ENCODE measurements at places on chromosomes 16 and 17.

DNA sequence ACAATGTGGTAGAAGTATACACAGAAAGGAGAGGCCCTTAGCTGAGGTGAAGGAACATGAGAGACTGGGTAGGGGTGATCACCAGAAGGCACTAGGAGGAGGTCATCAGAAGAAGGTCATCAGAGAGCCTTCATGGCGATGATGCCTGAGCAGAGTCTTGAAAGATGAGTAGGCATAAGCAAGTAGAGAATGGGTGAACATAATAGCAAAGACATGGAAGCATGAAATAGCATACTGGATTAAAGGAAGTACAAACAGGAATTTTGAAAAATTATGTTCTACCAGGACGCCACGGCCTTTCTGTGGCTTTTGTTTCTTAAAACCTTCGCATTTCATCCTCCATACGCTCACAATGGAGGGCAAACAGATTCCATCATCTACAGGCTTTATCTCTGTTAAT lies 2.9 kb downstream of the IKZF3 start:
- no peak for DNase-seq

- no peak for DNase-seq
Measured at GRCh38 chr16:79007614-79008013, 592.9 kb downstream of the MAF start.

GRCh38 chr16:82792693-82793092 lies 165.9 kb downstream of the CDH13 start:
- no peak for DNase-seq

DNA sequence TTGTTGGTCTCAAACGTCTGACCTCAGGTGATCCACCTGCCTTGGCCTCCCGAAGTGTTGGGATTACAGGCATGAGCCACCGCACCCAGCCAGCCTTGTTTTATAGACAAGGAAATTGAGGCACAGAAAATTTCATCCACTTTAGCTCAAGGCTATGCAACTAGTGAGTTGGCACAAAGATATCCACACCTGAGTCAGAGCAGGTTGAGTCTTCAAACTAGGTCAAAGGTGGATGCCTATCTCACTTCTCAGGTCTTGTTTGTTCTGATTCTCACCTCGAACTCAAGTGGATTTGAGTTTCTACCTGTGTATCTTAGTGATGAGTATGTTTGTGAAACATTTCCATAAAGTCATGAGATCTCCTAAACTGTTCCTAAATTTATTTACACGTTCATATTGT lies 35.6 kb upstream of the GAS7 start:
- DNase-seq = no peak

GRCh38 chr16:67137605-67138004 lies 13.2 kb downstream of the B3GNT9 start:
- DNase-seq = no peak

DNA sequence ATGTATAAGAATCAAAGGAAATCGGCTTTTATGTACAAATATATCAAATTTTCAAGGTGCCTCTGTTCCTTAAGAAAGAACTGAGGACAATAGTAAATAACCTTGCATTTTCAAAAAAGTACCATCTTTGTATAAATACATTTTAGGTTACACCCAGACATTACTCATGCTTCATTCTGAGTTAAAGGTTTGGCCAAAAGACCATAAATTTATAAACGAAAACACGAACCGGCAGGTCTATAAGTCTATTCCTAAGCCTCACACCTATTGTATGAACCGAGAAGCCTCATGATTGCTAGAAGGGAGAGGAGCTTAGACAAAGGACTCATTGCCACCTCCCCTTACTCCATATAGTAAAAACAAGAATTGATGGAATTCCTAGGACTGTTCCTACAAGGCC lies 94.6 kb upstream of the PSMD7 start:
- no peak for DNase-seq

Measured in NCI-H187 treated with DMSO at 0.1 percent for 48 hours (cell line).